ENCODE measurements at places on chromosomes 2 and 18.

- no peak for DNase-seq
Measured at GRCh38 chr2:136164280-136164776, 46.4 kb upstream of the CXCR4 start.

DNA sequence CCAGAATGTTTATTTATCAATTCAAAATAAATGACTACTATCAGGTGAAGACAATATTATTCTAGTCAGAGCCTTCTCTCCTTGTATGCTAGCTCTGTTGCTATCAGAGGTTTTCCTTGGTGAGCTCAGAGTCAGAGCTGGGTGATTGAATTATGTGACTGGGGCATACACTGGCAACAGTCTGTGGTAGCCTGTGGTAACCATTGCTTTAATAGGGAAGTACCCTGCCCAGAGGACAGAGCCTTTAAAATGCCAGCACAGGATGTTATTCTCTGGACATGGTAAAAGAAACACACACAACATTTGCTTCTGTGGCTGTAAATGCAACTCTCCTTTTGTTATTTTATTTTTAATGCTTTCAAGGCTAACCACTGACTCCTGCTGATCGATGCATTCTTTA is 124.7 kb downstream of the PPP1R1C start:
- no peak for DNase-seq

DNA sequence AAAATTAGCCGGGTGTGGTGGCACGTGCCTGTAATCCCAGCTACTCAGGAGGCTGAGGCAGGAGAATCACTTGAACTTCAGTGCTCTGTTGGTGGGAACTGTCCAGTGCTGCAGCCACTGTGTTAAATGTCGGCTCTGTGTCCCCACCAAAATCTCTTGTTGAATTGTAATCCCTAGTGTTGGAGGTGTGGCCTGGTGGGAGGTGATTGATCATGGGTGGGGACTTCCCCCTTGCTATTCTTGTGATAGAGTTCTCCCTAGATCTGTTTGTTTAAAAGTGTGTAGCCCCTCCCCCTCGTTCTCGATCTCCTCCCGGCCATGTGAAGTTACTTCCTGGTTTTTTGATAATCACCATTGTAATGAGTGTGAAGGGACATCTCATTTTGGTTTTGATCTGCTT is 9.8 kb upstream of the RPL31 start:
- DNase-seq: no peak

DNA sequence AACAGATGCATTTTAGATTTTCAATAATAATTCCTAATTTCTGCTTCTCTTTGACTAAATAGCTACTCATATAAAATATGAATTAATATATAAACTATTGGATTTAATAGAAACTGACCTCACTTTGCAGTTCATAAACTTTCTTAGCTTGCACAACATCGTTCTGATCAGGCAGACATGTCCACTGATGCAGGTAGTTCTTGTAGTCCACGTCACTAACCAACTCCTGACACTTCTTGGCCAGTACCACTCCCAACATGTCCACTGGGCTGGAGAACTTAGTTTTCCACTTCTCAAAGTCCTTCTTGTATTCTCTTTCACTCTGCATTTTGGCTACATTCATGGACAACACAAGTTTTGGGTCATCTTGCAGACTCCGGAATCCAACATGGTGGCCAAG is 83.8 kb downstream of the NEB start:
- DNase-seq: no peak

GRCh38 chr2:155060896-155061295 is 362.4 kb downstream of the KCNJ3 start:
- DNase-seq: no peak

GRCh38 chr2:25402477-25402876 is 60.8 kb upstream of the DNMT3A start:
- DNase-seq: no peak

DNA sequence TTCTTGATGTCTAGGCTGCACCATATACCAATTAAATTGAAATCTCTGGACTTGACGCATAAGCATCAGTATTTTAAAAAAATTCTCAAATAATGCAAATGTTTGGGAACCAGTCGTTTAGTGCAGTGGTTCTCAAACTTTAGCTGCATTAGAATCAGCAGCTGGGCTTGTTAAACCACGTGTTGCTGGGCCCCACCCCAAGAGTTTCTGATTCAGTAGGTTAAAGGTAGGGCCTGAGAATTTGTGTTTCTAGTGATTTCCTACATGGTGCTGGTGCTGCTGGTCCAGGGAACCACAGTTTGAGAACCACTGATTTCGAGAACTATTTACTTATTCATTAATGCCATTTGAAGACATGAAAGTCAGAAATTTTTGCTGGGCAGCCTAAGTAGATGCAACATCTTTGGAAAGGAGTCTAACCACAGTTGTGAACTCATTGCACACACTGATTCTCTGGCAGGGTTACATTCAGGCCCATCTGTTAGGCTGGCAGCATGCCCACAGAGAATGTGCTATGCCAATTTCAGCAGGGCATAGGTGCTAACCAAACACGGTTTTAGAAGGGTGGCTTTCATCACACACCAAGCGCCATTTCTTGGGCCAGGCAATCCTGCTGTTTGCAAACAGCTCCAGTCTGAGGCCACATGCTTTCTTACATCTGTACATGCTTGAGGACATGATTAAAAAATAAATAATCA is 26.4 kb upstream of the ATP5MC3 start:
- DNase-seq: no peak

GRCh38 chr2:7572450-7572849 is 655.2 kb downstream of the RNF144A start:
- DNase-seq: no peak
